Erythroblast (primary cell): ENCODE measurements at places on chromosomes 11 and 22.

- no peak for DNase-seq
Measured at GRCh38 chr11:8224161-8224591, 39.5 kb downstream of the LMO1 start.

- no peak for DNase-seq
Measured at GRCh38 chr11:102590276-102591049, 34.7 kb downstream of the MMP20 start.

GRCh38 chr11:12286606-12287005 is 90.8 kb upstream of the PARVA start:
- no peak for DNase-seq

- no peak for DNase-seq
Measured at GRCh38 chr11:76400967-76401366, 19.8 kb downstream of the GVQW3 start.

GRCh38 chr11:5384335-5384734 is 723 bp downstream of the OR51M1 start:
- DNase-seq = no peak

DNA sequence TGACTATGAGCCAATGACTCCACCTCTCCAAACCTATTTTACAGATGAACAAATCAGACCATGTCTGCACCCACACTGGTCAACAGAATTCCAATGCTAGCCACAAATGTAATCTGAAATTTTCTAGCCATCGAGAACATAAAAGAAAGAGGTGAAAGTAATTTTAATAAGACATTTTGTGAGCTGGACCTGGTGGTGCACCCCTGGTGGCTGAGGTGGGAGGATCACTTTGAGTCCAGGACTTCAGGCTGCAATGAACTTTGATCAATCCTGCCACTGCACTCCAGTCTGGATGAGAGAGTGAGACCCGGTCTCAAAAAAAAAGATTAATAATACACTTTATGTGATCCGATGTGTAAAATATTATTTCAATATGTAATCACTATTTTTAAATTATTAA is 9.4 kb upstream of the RNF185 start:
- no peak for DNase-seq

GRCh38 chr11:81647374-81647773 is 1086.3 kb downstream of the FAM181B start:
- DNase-seq = no peak

DNA sequence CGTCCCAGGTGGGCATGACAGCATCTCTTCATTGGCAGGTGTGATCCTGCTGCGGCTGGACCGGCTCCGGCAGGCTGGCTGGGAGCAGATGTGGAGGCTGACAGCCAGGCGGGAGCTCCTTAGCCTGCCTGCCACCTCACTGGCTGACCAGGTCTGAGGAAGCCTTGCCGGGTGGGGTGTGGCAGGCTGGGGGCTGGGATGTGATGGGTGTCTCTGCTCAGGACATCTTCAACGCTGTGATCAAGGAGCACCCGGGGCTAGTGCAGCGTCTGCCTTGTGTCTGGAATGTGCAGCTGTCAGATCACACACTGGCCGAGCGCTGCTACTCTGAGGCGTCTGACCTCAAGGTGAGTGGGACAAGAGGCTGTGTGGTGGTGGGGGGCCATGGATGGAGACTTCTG is 3.5 kb downstream of the LARGE2 start:
- no peak for DNase-seq

DNA sequence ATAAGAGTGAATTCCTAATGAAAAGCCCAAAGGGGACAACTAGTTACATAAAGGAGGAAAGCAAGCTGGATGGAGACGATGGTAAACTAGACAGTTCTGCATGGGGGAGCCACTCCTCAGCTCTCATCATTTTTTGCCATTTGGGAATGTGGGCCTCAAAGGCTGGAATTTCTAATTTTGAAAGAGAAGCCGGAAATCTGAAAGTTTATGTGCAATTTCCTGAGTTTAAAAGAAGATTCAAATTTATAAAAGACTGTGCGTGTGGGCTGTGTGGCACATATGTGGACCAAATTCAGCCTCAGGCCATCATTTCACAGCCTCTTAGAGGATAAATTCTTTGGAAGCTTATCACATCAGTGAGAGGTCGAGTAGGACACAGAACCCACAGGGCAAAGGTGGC is 18.3 kb upstream of the CRY2 start:
- DNase-seq = no peak

DNA sequence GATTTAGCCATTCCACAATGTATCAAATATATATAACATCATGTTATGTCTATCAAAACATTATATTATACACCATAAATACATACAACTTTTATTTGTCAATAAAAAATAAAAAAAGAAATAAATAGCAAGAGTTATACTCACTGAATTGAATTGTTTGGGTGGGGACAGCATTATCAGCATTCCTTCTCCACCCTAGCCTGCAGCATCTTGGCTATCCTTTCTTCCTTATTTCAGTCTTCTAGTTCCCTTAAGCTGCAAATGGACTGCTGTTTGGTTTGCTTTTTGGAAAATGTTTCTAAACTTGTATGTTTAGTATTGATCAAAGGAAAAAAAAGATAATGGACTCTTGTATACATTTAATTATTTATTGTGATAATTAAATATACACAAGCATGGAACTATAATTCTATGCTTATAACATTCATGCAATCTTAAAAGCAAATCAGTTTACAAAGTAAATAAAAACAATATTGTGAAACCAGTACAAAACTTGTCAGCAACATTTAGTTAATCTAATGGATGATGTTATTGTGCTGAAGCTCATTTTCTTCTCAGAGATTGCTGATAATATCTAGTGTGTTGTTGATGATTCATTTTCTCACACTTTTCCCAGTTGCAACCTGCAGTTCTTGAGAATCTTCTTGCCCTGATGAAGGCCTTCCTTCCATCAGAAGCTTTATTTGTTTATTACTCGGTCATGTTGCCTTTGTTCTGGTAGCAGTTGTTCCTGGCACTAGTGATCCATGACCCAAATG is 5.0 kb downstream of the ARHGAP42 start:
- no peak for DNase-seq

GRCh38 chr11:107928767-107929507 is 689 bp downstream of the RAB39A start:
- no peak for DNase-seq

- DNase-seq = no peak
Measured at GRCh38 chr22:28252539-28252938, 333.5 kb upstream of the PITPNB start.

DNA sequence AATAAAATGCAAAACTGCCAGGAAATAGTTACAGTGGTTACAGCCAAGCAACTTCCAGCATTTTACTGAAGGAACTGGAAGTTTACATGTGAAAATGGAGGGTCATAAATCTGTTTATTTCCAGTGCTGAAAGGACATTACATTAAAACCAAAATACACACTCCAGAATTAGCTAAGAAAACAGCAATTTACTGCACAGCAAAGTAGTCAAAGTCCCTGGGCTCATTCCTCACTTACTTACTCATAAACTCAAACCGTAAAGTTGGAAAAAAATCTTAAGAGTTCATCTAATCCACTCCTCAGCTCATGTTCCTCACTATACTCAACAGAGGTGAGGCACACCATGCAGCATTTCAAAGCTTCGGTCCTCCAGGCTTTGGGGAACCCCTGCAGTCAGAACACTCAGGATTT is 17.4 kb downstream of the CTSC start:
- DNase-seq = no peak

GRCh38 chr11:117761993-117762392 is 35.0 kb downstream of the DSCAML1 start:
- no peak for DNase-seq

DNA sequence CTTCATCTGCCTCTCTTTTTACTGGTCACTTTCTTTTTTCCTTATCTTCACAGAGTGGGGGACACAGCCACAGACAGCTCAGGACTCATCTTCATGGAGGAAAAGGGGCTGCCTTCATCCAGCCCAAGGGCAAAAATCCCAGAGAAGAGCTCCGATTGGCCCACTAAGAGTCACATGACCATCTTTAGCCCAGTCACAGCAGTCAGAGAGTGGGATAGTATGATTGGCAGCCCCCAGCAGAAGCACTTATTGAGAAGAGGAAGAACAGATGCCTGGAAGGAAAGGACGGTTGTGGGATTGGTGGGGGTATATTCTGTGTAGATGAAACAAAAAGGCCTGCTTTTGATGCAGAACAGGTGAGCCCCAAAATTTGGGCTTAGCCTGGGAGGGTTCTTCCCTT is 77.8 kb downstream of the MN1 start:
- no peak for DNase-seq

GRCh38 chr11:41795004-41795403 is 335.6 kb upstream of the LRRC4C start:
- no peak for DNase-seq

DNA sequence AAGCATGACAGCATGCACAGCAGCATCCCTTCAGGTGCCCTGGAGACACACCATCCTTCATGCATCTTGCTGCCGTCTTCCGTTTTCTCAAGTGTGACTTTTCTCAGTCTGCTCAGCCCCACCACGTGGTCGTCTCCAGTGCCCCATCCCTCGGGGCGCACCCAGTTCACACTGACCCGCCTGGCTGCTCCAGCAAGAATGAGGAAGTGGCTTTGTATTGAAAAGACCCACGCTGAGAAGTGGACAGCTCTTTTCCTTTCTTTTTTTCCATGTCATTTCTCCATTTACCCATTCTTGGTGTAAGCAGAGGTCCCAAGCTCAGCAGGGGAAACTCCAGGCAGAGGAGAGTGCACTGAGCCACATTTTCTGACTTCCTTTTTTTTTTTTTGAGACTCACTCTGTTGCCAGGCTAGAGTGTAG is 14.5 kb downstream of the SERPINH1 start:
- peak; percentile 69 for DNase-seq

- no peak for DNase-seq
Measured at GRCh38 chr11:73493956-73494598, 103.8 kb downstream of the FAM168A start.

- no peak for DNase-seq
Measured at GRCh38 chr11:126197277-126197939, 14.0 kb downstream of the RPUSD4 start.

GRCh38 chr11:106032861-106033260 is 10.8 kb upstream of the MSANTD4 start:
- no peak for DNase-seq

- DNase-seq = no peak
Measured at GRCh38 chr11:113505046-113505445, 29.8 kb upstream of the DRD2 start.

DNA sequence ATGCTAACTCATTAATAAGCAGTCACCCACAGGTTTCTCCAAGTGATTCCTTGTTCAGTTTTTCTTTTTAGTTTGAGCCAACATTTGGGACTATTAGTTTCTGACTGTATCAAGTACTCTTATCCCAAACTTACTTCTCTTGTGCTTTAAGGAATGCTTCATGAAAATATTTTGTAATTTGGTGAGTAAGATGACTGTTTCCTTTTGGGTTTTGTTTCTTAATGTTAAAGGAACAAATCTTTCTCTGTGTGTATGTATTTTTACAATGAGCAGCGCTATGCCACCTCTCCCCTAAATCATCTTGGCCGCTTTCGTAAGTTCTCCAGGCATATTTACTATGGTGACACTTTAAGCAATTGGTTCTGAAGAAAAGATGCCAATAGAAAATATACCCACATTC is 72.4 kb downstream of the LDLRAD3 start:
- no peak for DNase-seq

- no peak for DNase-seq
Measured at GRCh38 chr11:34957606-34958005, 41.2 kb downstream of the PDHX start.

GRCh38 chr11:34655335-34656008 is 34.6 kb downstream of the EHF start:
- DNase-seq = no peak

DNA sequence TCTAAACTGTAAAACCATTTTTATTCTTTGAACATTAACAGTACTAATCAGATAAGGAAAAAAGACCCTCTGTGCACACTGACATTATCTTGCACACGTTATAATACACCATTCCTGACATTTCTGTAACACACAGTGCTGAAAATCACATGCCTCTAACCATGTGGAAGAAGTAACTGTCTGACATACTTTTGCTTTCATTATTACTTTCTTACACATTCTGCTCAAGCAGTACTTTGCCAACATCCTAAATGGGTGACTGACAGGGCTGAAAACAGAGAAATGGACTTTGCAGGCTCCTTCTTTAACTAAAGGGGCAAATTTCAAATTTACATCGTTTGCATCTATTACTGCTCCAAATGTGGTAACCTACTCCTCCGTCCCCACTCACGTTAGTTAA is 22.8 kb upstream of the TP53AIP1 start:
- DNase-seq = no peak
